ENCODE measurements at places on chromosomes 2 and 18. TPM values are rescaled to one million over a fixed set of nuclear protein-coding genes. Genes with fewer than 3 reads are reported as not detected.

DNA sequence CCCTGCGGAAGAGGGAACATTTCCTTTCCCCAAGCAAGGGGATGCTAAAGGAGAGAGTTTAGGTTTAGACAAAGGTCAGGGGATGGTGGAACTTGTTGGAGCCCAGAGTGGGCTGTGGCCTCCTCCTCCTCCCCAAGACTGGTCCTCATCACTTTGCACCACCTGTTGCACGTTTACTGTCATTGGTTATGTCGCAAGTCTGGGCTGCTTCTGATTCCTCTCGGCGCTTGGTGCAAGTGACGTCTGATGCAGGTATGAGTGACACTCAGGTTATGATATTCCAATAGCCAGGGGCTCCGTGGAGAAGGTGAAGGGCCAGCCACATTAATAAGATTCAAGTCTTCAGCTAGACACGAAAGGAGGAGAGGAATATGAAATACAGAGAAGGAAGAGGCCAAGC, 59.8 kb downstream of the TSN start:
- H3K27me3 ChIP-seq = no peaks in the 10 kb centered on the region
- H3K4me3 ChIP-seq = no peak overlapping the region
- no peaks in the 10 kb centered on the region for H3K36me3 ChIP-seq
- no peak overlapping the region for H3K27ac ChIP-seq

GRCh38 chr2:198440833-198441232, 636.4 kb downstream of the PLCL1 start:
- no peaks in the 10 kb centered on the region for H3K27me3 ChIP-seq
- no peak overlapping the region for H3K4me3 ChIP-seq
- H3K27ac ChIP-seq = no peak overlapping the region
- no peaks in the 10 kb centered on the region for H3K4me1 ChIP-seq

- H3K4me3 ChIP-seq = no peak overlapping the region
- no peak for DNase-seq
- H3K36me3 ChIP-seq = no peaks in the 10 kb centered on the region
- H3K27ac ChIP-seq = peak overlapping the region; percentile 27
Observed at GRCh38 chr2:190446750-190447516, 38.8 kb downstream of the MFSD6 start.

DNA sequence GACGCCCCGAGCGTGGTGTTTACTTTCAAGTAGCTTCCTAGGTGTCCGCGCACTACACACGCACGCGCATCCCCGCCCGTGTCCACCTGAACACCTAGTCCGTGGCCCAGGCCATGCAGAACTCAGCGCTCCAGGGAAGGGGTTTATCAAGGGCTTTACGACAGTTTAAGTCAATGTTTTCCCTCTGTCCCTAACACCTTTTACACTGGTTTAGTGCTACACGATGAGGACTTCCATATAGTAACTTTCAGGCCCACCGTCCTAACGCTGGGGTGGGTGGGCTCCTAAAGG, 1.4 kb upstream of the BCL2 start:
- H3K4me3 ChIP-seq = peak overlapping the region; percentile 81
- H3K27ac ChIP-seq = peak overlapping the region; percentile 85
- peaks cover 47% of the 10 kb centered on the region for H3K4me1 ChIP-seq
- H3K27me3 ChIP-seq = no peaks in the 10 kb centered on the region

Gene AGXT
- total RNA-seq = not detected

Gene DLX2
- not detected for total RNA-seq

DNA sequence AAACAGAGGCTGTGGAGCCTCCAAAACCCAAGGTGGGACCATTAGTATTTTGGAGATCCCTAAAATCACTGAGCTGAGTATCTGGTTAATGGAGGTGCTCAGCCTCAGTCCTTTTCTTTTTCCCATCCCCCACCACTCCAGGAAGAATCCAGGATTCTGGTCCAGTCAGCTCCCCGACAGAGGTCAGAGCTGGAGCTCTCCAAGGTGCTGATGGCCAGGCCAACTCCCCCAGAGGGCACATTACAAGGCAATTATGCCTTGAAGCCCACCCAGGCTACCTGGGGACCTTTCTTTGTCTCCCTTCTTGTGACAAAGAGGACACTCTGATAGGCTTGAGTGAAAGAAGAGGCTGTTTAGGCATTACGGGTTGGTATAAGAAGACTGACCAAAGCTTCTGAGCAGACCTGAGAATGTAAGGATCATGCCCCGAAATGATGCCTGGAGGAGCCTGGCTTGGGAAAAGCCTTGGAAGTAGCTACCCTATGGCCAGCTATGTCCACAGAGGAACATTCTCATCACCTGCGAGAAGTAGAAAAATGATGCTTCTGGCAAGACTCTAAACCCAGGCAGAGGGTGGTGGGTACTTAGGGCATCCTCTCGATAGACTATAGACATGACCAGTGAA, 102.5 kb upstream of the LDAH start:
- no peaks in the 10 kb centered on the region for H3K4me1 ChIP-seq
- H3K36me3 ChIP-seq = no peaks in the 10 kb centered on the region
- no peak overlapping the region for H3K4me3 ChIP-seq
- no peak overlapping the region for H3K27ac ChIP-seq

Gene REG1B
- total RNA-seq = not detected

- H3K27me3 ChIP-seq = no peaks in the 10 kb centered on the region
- H3K36me3 ChIP-seq = peaks cover 89% of the 10 kb centered on the region
- no peak for DNase-seq
- H3K27ac ChIP-seq = no peak overlapping the region
- H3K4me3 ChIP-seq = no peak overlapping the region
- peaks cover 22% of the 10 kb centered on the region for H3K4me1 ChIP-seq
Observed at GRCh38 chr2:54660752-54661151, 62.7 kb upstream of the EML6 start.

DNA sequence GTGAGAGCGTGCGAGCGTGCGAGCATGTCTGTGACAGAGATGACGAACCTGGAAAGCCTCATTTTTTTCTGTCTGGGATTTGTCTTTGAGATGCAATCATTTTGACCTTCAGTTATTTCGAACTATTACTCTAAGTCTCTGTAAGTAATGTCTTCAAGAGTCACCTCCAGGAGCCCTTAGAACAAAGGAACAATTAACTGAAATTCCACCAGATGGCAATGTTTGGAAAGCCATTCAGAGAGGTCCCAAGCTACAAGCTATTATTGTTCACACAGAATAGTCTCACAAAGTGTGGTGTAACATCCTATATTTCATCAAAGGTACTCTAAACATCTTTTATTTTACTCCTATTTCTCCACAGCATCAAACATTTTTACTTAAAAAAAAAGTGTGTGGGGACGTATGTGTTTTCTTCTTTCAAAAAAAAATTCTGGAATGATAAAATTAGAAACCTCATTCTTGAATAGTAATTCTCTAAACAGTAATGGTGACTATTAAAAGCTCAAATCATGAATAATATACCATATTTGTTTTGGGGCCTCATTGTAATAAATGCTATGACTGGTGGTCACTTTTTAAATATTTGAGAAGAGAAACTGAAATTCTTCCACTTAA, 35.1 kb upstream of the MAPRE2 start:
- no peaks in the 10 kb centered on the region for H3K27me3 ChIP-seq
- H3K4me1 ChIP-seq = no peaks in the 10 kb centered on the region
- DNase-seq = no peak
- H3K27ac ChIP-seq = no peak overlapping the region
- no peak overlapping the region for H3K4me3 ChIP-seq
- no peaks in the 10 kb centered on the region for H3K36me3 ChIP-seq

Gene DYTN
- not detected for total RNA-seq

GRCh38 chr2:103781313-103781712, 1019.5 kb downstream of the TMEM182 start:
- no peaks in the 10 kb centered on the region for H3K27me3 ChIP-seq
- no peaks in the 10 kb centered on the region for H3K4me1 ChIP-seq
- no peak overlapping the region for H3K4me3 ChIP-seq
- no peaks in the 10 kb centered on the region for H3K36me3 ChIP-seq
- no peak overlapping the region for H3K27ac ChIP-seq
- DNase-seq = no peak

DNA sequence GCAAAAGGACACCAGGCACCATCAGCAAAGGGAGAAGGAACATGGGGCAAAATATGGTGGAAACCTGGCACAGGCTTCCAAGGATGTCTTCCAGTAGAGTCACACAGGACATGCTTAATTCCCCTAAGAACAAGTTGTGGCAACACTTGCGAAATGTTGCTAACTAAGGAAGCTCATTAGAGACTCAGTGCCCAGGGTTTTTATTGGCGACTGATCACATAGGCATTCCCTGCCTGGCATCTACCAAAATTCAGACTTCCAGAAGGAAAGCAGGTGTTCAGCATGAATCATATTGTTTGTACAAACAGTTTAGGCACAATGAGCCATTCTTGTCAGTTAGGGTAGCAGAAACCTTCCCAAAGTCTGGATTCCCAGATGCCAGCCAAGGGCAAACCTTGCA, 25.7 kb downstream of the SLC4A1AP start:
- peaks cover 62% of the 10 kb centered on the region for H3K36me3 ChIP-seq
- no peak for DNase-seq
- no peaks in the 10 kb centered on the region for H3K27me3 ChIP-seq
- no peak overlapping the region for H3K4me3 ChIP-seq

- no peak for DNase-seq
- peaks cover 8% of the 10 kb centered on the region for H3K4me1 ChIP-seq
- no peaks in the 10 kb centered on the region for H3K36me3 ChIP-seq
Observed at GRCh38 chr2:67845621-67846369, 217.0 kb downstream of the C1D start.

DNA sequence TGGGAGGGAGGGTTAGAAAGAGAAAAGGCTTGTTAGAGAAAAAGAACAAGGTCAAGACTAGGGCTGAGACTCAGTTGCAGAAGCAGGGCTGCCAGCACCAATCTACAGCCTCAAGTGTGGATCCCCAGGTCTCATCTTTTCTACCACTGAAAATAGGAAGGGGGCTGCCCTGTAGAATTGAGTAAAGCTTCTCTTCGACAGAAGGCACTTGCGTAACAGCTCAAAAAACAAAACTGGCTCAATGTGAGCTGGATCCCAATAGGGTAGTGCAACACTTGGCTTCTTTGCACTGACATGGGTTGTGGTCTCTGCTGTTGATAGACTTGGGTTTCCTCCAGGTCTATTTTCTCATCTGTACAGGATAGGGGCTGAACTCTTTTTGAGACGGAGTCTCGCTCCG, 1.8 kb upstream of the MPV17 start:
- H3K4me3 ChIP-seq = no peak overlapping the region
- H3K27me3 ChIP-seq = no peaks in the 10 kb centered on the region
- no peak for DNase-seq
- peaks cover 40% of the 10 kb centered on the region for H3K36me3 ChIP-seq

Gene CCDC68
- 0.78 TPM for total RNA-seq

DNA sequence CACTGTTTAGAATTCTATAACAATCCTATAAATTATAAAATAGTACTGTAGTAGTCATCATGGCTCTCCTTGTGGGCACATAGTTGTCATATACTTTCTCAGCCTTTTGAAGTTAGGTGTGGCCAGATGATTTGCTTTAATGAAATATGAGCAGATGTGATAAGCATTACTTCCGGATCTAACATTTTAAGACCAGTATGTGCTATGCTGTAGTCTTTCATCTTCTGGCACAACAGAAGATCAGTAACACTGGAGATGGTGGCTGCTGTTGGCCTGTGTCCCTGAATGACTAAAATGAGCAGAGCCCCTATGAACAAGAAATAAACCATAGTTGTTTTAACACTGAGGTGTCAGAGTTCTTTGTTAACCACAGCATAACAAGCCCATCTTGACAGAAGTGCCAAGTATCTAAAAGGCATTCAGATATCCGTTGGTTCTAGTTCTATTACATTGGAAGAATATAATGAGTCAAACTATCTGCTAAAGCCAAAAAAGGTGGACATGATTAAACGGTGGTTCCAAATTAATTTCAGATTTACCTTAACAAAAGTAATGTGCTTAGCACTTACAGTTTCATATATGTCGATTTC, 6.3 kb downstream of the MEX3C start:
- no peak for DNase-seq
- peaks cover 65% of the 10 kb centered on the region for H3K4me1 ChIP-seq
- H3K27ac ChIP-seq = no peak overlapping the region
- H3K4me3 ChIP-seq = no peak overlapping the region

- peaks cover 30% of the 10 kb centered on the region for H3K27me3 ChIP-seq
- H3K4me1 ChIP-seq = peaks cover 27% of the 10 kb centered on the region
- H3K4me3 ChIP-seq = no peak overlapping the region
- H3K27ac ChIP-seq = no peak overlapping the region
- DNase-seq = no peak
- no peaks in the 10 kb centered on the region for H3K36me3 ChIP-seq
Observed at GRCh38 chr18:76685860-76686259, 136.5 kb upstream of the ZNF236 start.

Gene CD226
- total RNA-seq = 0.05 TPM

- no peak overlapping the region for H3K4me3 ChIP-seq
- H3K27me3 ChIP-seq = no peaks in the 10 kb centered on the region
- H3K36me3 ChIP-seq = peaks cover 83% of the 10 kb centered on the region
- no peak overlapping the region for H3K27ac ChIP-seq
- DNase-seq = no peak
Observed at GRCh38 chr2:127985735-127986134, 42.1 kb downstream of the SAP130 start.

Gene CD8A
- total RNA-seq = 0.15 TPM

- no peaks in the 10 kb centered on the region for H3K36me3 ChIP-seq
- H3K27me3 ChIP-seq = no peaks in the 10 kb centered on the region
- H3K4me3 ChIP-seq = no peak overlapping the region
Observed at GRCh38 chr2:37454851-37455762, 110.7 kb downstream of the QPCT start.

GRCh38 chr18:78595453-78595852, 384.2 kb upstream of the SALL3 start:
- DNase-seq = no peak
- H3K4me1 ChIP-seq = peaks cover 5% of the 10 kb centered on the region
- H3K27me3 ChIP-seq = peaks cover 2% of the 10 kb centered on the region
- no peaks in the 10 kb centered on the region for H3K36me3 ChIP-seq

GRCh38 chr18:34315591-34316352, 91.1 kb upstream of the NOL4 start:
- no peaks in the 10 kb centered on the region for H3K4me1 ChIP-seq
- DNase-seq = no peak
- H3K4me3 ChIP-seq = no peak overlapping the region
- no peaks in the 10 kb centered on the region for H3K36me3 ChIP-seq

Gene UGT1A4
- total RNA-seq = not detected

Gene NT5DC4
- total RNA-seq = 4.2 TPM

DNA sequence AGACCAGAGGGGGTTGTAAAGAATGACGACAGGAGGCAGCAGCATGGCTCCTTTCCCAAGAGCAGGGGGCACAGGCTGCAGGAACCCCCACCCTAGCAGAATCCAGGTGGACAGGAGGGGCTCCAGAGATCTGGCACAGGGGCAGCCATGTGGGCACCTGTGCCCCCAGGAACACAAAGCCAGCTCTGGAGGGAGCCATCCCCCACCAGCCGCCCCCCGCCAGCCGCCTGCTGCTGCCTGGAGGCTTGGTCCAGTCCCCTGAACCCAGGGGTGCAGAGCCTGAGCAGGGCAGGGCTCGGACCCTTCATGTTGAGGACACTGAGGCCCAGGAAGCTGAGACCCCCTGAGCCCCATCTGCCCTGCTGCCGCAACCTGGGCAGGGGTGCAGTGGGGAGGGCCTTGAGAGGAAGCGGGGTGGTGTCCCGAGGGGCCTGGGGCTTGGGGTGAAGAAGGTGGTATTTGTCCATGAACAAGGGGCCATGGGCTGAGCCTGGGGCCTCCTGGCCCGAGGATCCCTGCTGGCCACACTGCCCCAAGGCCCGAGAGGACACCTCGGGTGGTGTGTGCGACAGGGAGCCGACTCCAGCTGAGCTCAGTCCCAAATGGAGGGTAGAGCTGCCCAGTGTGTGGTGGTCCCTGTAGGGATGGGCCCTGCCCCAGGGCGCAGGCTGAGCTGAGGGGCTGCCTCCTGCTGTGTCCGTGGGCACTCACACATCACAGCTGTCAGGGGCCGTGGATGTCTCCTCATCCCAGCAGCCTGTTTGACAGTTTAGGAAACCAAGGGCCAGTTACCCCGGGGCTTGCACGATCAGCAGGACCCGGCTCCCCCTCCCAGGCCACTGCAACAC, 39.8 kb upstream of the SNED1 start:
- H3K4me1 ChIP-seq = peaks cover 38% of the 10 kb centered on the region
- no peaks in the 10 kb centered on the region for H3K36me3 ChIP-seq
- no peak overlapping the region for H3K27ac ChIP-seq
- no peak overlapping the region for H3K4me3 ChIP-seq
